ENCODE measurements at places on chromosomes 13 and 19.

- no peak for DNase-seq
These were observed 431 bp downstream of the FUT3 start for GRCh38 chr19:5850743-5851293.

DNA sequence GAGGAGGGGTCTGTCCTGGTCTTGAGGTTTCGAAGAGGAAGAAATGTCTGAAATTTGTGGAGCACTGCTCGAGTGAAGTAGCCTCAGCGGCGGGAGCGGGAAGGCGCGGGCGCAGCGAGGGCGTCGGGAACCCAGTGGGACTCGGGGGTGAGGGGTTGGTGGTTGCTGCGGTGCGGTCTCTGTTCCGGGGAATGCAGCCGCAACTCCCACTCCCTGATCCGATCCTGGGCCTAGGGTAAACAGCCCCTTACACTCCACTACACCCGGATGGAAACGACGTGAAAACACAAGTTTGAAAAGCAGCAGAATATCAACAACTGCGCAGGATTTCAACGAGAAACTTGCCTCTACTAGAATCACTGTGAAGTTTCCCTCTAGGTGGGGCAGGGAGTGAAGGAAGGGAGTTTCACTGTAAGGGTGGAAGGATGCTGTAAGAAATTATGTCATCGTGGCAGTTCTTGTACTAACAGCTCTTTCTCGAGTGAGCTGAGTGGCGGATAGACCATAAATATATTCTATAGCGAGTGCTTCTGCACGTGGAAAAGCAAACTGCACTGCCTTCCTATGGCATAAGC is 2.0 kb upstream of the KLF12 start:
- peak; percentile 28 for DNase-seq

- DNase-seq, result no peak
These were observed 748.2 kb upstream of the SLITRK1 start for GRCh38 chr13:84630476-84630875.

GRCh38 chr13:29497137-29497654 is 98.3 kb downstream of the SLC7A1 start:
- no peak for DNase-seq

DNA sequence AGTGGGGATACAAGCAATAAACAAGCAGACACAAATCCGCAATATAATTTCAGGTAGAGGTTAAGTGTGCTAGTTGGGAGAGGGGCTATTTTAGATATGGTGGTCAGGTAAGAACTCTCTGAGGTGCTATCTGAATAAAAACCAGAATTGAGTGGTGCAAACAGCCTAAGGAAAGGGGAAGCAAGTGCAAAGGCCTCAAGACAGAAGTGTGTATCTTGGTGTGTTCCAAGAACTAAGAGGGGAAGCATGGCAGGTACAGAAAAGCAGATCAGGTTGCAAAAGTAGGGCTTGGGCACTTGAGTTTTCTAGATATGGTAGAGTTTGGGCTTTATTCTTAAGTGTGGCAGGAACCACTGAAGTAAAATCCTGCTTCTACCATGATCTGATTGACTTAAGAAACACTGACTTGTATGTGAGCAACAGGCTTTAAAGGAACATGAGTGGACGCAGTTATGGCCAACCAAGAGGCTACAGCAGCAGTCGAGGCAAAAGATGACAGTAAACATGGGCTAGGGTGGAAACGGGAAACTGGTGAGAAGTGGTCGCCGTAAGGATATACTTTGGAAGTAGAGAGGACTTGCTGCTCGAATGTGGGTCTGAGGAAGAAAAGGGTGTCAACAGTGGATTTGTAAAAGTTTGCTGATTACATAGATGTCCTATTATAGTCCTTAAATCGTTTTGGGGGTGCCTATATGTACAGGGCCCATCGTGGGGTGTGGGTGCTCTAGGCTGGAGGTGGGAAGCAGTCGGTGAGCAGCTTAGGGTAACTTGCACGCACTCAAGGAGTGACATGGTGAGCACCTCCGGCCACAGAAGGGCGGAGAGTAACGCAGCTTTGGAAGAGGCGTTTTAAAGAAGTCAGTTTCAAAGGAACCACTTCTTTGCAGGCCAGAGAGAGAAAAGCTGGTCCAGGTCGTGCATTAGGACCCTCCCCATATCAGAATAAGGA is 677 bp downstream of the TGDS start:
- DNase-seq, result peak; percentile 11

DNA sequence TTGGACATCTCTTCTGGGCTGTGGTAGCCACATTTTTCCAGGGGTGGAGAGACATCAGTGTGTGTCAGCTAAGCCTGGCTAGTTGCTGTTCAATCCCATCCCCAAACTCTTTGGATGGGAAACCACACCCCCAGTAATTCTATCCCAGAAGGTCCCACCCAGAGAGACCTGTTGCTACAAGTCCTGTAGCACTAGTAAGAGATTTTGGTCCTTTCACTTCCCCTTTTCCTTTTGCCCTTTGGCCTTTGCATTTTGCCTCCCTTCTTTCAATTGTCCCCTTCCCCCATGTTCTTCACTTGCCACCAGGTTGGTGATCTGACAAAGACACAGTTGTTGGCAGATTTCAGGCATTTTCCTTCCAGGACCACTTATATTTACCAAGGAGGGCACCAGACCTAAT is 3.8 kb downstream of the CBY2 start:
- DNase-seq, result no peak
